ENCODE measurements at places on chromosomes 2 and 18.

DNA sequence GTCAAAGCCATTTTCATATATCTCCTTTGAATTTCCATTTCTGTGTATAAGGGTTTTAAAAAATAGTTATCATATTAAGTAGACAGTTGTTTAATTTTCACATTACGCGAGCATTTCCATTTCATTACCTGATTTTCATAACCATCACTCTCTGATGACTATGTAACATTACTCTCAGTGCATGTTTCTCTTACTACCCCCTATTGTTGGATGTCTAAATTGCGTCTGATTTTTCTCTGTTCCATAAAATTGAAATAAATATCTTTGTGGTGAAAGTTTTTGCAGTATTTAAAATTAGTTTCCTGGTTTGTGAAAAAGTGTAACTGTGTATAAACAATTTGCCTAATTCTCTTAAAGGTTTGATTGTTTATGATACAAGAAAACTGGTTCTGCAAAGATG lies 123.8 kb downstream of the MYO1B start:
- DNase-seq, result no peak

DNA sequence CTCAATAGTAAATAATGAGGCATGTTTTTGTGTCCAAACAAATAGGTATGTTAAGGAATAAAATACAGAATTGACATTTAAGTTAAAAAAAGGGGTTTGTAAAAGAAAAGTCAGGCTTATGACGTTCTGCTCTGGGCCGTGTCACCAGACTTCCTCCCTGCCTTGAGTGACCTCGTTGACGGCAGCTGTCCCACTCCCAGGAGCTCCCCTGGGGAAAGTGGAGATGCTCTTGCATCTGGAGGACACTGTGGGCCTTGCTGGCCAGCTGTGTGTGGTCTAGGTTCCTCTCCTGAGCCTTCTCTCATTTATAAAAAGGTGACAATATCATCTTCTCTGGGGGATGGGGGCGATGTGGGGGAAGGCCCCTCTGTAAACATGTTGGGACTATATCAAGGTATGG lies 196.2 kb downstream of the CLIP4 start:
- no peak for DNase-seq

DNA sequence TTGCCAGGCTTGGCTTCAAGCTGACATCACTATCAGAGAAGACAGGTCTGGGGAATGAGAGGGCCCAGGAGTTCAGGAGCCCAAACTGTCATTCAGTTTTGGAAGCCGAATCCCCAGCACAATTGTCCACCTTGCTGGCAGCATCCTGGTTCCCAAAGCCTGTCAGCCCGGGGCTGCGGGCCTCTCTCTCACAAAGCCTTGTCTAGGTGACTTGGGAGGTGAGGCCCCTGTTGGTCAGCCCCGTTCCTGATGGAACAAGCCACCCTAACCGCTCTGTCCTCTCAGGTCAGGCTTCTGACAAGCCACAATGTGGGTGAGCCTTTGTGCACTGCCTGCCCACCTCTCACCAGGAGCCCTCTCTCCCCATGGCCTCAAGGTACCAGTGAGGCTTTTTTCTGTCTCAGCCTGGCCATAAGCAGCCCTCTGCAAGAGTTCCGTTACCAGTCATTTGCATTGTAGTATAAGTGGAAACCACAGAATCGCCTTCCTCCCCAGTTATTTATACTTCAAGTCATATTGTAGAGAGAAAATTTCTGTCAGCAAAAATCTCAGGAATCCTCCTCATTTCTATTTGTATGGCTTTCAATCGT lies 100.6 kb downstream of the MSH2 start:
- DNase-seq, result no peak

- no peak for DNase-seq
Observed at GRCh38 chr2:70068119-70068518, 19.2 kb upstream of the PCBP1 start.

- DNase-seq, result no peak
Observed at GRCh38 chr2:2547451-2547850, 216.4 kb upstream of the MYT1L start.

DNA sequence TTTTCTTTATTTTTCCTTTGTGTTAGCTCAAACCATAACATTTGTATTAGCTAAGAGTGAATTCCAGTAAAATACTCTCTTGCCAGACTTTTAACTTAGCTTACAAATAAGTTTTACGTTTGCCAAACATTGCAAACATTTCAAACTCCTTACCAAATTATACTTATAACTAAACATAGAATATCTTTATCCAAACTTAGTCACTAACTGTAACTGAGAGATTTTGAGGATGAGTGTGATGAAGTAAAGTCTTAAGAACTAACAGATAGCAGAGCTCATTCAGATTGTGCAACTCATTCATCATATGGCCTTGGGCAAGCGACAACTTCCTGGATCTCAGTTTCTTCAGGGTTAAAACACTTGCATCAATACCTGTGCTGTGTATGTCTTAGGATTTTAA lies 533.7 kb downstream of the TDRD15 start:
- peak; percentile 13 for DNase-seq

GRCh38 chr2:104812286-104812685 lies 41.6 kb upstream of the POU3F3 start:
- no peak for DNase-seq

GRCh38 chr2:114346658-114347057 lies 95.8 kb upstream of the DPP10 start:
- DNase-seq, result no peak

- no peak for DNase-seq
Observed at GRCh38 chr2:65742977-65743376, 310.6 kb upstream of the SPRED2 start.

GRCh38 chr2:217360781-217361482 lies 501.1 kb upstream of the TNP1 start:
- peak; percentile 65 for DNase-seq

DNA sequence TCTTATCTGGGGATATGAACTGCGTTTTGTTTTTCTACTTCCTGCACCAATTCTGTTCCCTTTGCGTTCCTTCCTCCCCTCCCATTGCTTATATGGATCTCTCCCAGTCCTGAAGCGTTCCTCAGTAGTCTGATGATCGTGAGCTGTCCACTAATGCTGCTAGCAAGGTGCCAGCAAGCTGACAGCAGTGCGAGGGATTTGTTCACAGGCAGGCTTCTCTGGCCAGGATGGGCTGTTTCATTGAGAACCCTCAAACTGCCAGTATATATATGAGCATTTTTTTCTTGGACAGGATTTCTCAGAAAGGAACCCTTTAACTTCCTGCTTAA lies 40.1 kb downstream of the GTF3C3 start:
- no peak for DNase-seq

DNA sequence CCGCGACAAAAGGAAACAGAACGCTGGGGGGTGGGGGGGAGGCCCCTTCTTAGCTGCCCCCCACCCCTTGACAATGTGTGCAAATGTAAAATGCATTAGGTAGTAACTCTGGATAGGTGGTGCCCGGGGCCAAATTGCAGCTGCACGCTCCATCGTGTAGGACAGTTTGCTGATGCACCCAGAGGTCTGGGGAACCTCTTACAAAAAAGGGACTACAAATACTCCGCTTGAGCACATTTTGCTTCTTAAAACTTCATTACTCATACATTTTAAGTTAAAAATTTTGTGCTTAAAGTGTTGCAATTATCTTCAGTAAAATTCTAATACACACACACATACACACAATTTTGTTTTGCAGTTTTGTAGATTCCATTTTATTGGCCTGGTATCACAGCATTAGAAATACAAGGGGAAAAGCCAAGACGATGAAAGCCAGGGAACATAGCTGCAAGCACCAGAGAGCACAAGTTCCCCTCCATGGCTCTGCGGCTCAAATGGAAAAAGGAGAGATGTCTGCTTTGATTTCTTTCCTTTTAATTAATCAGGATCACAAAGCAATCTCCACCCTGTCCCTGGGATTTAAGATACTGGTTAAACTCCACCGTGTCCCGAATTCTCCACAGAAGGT lies 582.1 kb downstream of the ZEB2 start:
- peak; percentile 9 for DNase-seq

DNA sequence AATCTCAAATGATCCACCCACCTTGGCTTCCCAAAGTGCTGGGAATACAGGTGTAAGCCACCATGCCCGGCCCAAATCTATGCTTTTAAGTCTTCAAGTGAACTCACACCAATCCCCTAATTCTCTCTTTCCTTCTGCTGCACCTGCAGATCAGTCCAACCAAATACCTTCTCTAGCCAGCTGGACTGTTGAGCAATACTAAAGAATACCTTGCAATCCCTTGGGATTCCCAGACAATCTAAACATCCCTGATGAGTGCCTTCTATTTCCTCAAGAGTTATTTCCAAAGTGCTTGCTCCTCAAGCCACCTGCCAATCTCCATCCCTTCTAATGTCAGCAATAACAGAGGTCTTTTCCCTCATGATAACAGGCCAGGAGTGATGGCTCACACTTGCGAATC lies 48.6 kb downstream of the SF3B1 start:
- DNase-seq, result no peak

DNA sequence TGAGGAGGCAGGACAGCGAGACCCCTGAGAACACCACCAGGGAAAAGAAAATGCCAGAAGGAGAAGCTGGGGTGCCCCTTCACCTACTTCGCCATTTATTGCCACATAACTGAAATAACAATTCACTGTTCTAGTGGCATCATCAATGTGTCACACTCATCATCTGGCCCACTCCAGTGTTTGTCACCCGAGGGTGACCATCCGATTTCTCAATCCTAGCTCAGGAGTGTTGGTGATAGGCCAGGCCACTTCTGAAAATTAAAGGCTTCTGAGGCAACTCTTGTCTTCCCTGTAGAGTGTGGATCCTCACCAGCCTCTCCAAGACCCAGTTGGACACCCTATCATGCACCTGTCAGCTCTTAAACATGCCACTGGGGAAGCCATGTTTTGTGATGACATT lies 62.9 kb upstream of the BZW1 start:
- DNase-seq, result no peak

GRCh38 chr18:21031845-21032244 lies 79.8 kb downstream of the ROCK1 start:
- no peak for DNase-seq

DNA sequence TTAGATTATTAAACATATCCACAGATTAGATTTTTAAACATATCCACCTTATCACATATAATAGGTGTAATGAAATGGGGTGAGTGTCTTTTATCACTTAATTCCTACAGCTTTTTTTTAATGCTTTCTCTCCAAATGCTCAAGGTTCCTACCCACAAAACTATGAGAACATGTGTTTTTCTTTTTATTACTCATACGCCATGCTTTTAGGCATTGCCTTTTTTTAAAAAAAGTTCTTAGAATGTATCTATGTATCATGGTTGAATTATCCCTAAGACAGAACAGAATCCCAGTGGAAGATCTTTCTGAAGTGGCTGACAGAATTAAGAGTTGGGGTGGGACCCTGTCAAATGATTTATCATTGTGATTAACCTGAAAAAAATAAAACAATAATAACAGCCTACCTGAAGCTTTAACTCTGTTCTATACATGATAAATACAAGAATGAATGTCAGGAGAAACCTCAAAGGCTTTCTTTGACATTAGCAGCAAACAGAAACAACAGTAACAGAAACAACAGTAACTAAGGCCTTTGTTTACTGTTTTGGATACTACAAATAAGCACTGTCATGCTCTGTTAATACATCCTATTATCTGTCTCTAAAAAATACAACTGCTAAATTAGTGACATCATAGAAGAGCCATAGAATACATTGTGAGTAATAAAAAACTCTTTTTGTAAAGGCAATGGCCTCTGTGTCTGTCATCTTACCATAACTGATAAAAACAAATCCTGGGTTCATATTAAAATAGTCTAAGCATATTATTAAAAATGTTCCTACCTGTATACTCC lies 4.1 kb upstream of the ZNF397 start:
- peak; percentile 14 for DNase-seq

DNA sequence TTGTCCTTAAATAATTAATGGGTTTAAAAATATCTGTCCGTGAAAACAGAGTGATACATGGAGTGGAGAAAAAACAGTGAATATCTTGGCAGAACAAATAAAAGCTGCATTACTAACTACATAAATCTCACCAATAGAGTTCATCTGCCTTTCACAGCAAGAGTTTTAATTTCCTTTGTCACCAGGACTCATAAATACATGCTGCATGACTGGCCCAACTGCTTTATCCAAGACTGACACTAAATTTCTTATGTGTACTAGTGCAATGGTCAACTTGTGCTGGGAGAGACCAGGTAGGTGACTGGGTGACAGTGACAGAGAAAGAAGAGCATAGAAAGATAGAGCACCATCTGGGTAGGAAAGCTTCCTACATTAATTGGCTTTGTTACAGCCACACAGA lies 402.8 kb downstream of the RAD51AP2 start:
- no peak for DNase-seq

DNA sequence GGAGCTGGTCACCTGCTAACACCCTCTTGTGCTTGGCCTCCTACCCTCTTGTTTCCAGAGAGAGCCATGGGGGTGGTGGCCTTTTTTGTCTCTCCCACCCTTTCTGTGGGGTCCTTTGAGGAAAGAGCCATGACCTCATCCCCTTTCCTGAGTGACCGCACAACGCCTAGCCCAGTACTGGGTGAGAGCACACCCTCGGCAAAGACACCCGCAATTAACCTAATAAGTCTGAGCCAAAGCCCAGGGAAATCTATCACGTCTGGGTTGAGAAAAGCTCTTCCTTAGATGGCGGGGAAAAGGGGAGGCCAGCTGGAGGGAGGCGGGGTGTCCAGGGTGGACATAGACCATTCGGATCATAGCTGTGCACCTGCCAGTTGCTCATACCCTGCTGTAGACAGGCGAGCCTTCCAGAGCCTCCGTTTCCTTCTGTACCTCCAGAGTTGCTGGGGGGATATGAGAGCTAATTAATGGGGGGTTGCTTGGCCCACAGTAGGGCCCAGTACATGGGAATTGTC lies 93.7 kb upstream of the MCFD2 start:
- DNase-seq, result no peak

DNA sequence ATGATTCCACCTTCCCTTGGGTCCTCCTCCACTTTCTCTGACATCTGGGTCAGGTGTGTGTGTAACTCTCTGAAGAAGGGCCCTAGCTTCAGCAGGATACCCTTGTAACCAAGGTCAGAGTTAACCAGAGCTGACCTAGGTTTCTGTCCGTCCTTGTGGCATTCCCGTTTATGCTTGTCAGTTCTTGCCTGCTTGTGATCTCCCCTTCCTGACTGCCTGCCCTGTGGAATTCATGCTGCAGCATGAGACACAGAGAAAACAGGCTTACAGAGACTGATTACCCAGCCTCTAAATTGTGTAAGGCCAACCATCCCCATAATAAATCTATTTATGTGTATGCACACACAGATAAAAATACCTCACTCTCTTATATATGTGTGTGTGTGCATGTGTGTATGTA lies 22.8 kb downstream of the NXPH2 start:
- DNase-seq, result no peak

GRCh38 chr2:54964816-54965215 lies 85.4 kb downstream of the RTN4 start:
- no peak for DNase-seq

DNA sequence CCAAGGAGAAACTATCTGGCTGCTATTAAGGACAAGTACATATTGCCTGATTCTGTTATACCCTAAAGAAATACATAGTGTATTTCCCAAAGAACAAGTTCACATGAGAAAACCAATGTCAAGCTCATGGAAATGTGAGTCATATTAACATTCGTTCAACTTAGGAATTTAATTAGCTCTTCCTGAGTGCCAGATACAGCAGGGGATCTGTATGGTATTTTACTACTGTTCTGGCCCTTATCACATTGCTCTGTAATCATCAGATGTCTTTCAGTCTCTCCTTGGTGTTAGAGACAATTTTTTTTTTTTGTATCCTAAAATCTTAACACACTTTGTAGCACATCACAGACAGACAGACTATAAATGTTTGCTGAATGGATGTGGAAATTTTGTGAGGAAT lies 395.0 kb upstream of the CRIM1 start:
- DNase-seq, result no peak
